CD4-positive, alpha-beta T cell treated with Interferon alpha-2 for 1 hour (primary cell): ENCODE measurements at places on chromosomes 6 and 20.

DNA sequence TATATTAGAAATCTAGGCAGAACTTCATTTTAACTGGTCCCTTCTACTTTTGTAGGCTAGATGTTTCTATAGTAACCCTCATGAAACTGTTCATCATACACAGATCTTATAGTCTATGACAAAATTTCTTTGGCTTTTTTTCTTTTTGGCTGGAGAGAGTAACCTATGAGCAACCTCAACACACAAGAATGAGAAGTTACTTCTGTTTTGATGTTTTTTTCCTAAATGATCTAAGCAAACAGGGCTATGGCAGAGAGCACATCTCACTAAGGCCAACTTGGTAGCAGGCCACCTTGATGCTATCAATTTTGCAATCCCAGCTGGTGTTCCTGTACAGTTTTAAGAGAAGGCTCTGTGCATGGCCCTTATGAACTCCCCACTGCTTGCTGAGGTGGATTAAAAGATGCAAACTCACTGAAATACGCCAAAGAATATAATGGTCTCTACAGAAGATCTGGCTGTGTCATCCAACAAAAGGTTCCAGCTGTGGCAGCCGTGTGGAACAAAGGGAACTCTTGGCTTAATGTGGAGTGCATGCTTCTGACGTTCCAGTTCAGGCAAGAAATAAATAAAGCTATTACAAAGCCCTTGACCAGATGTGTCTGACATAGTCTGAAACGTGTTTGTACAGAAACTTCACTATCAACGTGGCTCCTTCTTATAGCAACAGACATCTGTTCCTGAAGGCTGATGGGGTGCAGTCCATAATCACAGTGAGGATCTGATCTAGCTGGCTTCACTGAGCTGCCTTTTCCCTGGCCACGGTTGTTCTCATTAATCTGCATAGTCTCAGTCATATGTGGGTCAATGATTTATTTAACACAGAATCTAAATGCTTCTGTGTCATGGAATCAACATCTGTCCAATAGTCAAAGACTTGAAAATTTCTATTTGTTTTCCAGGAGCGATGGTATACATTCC is 481.1 kb downstream of the BMP2 start:
- no peak for DNase-seq

DNA sequence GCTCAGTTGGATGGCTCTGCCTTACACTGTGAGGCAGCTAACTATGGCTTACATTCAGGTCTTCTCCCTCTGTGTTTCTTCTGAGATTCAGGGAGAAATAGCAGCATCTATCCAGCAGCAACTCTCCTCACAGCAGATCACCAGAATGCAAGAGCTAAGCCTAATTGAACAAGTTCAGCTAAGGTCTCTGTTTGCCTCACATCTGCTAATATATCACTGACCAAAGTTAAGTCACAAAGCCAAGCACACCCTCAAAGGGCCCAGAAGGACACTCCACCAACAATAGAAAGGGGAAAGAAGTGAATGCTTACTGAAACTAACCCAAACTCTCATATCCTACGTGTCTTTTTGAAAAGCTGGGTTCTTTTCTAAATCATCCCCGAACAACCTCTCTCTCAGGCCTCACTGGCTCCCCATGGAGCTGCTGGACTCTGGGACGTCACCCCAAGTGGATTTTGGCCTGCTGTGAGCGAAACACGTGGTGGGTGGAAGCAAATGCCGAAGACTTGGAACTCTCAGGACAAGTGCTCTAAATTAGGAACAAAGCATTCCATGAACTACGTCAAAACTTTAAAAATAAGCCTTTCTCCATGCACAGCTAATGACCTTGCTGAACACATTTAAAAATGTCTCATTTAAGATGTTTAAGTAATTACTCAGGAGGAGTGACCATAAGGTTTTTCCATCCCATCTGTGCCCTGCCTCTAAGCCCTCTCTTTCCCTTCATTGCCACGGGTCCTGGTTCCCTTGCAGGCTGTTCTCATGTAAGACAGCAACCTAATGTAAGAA is 167.5 kb upstream of the PLCB4 start:
- no peak for DNase-seq

DNA sequence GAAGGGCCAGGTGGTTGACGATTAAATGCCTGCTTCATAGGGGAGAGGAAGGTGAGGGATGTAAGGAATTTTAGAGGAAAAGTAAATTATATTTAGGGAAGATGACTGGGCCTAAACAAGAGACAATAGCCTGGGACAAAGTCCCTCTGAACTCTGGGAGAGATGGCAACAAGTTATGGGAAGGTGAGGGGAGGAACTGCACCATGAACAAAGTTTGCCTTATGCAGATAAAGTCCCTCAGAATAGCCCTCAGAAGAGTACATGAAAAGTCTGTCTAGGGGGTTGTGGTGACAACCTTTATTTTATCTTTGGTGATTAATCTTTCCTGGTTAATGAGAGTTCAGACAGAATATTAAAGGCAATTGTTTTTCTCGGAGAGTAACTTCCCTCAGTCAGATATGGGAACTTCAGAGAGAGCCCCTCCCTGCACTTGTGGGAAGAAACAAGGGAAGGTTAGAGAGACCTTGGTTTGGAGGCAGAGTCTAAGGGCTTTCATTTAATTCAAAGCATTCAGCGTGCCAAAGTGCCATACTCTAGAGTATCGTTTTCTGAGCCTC is 27.1 kb upstream of the FAM217A start:
- DNase-seq, result no peak

DNA sequence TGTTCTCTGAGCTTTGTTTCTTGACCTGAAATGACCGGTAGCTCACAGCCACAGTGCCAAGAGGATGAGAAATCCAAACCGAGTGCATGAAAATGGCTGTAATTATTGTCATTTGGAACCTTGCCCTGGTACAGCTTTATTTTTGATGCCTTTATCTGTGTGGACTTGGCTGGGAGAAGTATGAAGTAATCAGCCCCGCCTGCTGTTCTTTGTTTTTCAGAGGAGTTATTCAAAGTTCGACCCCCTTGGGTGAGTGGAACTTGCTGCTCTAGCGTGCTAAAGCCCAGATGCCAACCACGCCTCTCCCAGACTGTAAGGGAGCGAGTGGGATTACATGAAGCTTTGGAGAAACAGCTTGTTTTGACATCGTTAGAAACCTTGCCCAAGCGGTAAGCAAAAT is 48.3 kb downstream of the ECT2L start:
- no peak for DNase-seq

DNA sequence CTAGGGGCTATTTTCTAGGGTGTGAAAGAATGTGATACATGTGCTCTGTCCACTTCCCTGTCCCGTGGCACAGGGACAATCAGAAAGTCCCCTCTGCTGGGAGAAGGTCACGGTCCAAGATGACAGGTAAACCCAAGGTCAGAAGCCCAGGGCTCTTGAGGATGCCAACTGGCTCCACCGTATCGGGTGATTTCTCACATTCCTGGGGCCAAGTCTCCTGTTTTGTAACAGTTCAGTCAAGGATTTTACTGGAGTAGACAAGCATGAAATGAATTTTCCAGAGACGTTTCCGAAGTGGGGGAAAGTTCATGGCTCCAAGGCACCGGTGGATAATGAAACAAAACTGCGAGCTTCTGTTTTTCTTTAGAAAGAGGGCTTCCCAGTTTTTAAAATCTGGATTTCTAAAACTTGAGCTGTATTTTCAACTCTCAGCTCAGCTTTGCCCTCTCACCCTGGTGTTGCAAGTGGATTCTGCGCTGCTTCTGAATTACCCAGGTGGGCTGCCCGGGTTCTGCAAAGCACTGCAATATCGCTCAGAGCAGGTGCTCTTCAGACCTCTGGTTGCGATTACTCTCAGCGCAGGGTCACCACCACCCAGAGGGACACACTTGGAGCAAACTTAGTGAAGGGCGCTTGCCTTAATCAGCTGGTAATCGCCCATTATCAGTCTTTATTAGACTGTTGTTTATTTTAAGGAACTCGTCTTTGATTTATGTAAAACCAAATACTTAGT is 64.4 kb upstream of the TMEM170B start:
- DNase-seq, result no peak

- DNase-seq, result no peak
Measured at GRCh38 chr20:32920530-32921298, 62.0 kb downstream of the EFCAB8 start.

GRCh38 chr6:21769405-21769861 is 175.9 kb downstream of the SOX4 start:
- DNase-seq, result no peak

DNA sequence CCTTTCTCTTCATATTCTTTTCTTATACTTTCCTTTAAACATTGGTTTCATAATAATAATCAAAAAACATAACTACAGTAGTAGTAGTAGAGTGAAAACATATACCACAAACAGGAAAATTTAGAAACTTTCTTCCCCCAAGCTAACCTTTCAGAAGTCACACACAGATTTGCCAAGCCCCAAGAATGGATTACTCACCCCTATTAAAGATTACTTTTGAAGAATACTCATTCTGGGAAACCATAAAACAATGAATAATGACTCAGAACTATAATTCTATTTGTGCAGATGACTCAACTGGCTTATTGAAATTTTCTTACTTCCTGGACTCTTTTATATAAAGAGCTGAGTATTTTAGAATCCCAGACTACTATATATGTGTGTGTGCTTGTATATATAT is 119.4 kb upstream of the GJE1 start:
- no peak for DNase-seq

- DNase-seq, result no peak
Measured at GRCh38 chr6:152457949-152458624, 179.1 kb downstream of the SYNE1 start.

- no peak for DNase-seq
Measured at GRCh38 chr6:129786548-129786947, 74.6 kb downstream of the TMEM244 start.

DNA sequence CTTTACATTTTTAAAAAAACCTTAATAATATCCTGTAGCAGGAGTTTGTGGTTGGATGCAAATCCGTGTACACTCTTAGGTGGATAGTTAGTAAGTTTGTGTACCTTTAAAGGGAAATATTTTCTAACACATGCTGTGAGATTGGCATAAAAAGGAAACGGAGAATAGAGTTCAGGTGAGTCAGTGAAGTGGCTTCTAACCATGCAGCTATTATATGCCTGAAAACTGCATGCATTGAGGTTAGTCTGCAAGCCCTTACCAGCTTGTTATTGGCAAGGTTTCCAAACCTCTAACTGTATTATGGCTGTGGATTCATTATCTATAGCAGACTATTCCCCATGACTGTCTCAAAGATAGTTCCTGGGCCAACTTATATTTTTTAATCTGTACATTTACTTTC is 420.6 kb upstream of the MMS22L start:
- no peak for DNase-seq
